ENCODE measurements at places on chromosomes 5 and 9.

GRCh38 chr5:150618588-150619281 is 21.7 kb upstream of the SYNPO start:
- no peak for DNase-seq

- DNase-seq: no peak
Observed at GRCh38 chr9:17906841-17907778, 328.2 kb downstream of the SH3GL2 start.

DNA sequence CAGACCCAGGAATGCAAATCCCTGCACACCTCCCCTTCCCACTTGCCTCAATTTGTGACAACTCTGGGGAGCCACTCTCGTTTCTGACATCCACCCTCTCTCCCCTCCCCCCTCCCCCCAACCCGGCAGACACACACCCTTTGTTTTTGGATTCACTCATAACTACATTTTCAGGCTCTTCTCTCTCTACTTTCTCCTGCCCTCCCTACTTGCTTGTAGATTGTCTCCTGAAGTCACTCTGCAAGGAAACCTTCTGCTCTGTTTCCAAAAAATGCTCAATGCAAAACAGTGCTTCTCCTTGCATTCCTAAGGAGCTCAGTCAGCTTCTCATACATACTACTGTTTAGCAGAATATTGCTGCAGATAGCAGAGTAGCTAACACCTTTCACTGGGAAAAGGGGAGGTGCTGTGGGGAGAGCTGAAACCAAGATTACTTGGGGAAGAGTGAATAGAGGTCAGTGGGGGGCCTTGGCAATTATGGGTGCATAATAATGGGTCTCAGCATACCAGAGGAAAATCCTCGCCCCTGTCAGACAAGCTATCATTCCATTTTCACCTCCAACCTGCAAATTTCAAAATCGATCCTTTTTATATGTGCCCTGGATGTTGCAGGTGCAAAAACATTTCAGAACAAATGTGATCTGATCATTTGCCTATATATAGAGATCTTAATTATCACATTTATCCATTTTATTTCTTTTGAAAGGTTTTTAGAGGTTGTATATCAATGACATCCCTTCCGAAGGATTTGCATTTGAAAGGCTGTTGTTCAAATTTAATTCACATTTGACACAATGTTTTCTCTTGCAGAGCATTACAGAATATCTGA is 1860.7 kb upstream of the WWC1 start:
- no peak for DNase-seq

DNA sequence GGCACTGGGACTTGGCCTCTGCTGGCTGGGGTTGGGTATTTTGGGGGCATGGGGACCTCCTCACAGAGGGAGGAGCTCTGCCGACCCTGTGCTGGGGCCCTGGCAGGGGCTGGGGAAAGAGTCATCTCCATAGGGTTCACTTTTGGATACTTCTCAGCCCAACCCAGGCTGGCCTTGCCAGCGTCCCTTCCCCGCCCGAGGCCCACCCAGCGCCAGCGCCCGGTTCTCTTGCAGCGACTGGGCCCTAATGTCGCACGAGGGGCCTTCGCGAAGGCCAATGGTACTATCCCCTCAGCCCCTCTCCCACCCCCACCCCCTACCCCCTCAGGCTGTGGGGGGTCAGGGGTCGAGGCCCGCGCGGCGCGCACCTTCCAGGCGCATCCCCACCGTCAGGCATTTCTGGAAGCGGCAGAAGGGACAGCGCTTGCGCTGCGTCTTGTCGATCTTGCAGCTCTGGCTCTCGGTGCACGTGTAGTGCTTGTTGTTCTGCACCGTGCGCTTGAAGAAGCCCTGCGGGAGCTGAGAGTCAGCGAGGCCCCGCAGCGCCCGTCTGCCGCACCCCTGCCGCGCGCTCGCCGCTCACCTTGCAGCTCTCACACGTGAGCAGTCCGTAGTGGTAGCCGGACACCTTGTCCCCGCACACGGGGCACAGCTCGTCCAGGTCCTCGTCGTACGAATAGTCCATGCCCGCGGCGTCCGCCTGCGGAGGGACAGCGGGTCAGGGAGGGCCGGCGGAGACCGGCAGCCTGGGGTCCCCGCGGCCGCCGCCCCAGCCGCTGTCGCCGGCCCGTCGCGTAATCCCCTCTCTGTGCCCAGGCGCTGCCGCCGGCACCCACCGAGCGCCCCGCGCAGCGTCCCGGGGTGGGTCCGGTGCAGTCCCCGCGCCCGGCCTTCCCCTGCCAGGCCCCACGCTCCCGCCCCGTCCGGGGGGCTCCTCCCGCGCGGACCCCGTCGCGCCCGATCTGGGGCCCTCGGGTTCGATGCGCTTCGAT is 4.2 kb downstream of the NR5A1 start:
- no peak for DNase-seq

GRCh38 chr5:57736716-57737115 is 254.1 kb upstream of the ACTBL2 start:
- no peak for DNase-seq
